Uterus (tissue), 4 donors: ENCODE measurements at places on chromosomes 5 and 9. TPM values are rescaled to one million over a fixed set of nuclear protein-coding genes. Genes with fewer than 3 reads are reported as not detected.

The ARID3C gene
- total RNA-seq, result not detected

The IL4 gene
- not detected for total RNA-seq

The KIAA0825 gene
- 34.6 TPM for total RNA-seq

The SPINK7 gene
- total RNA-seq, result not detected

The OR1Q1 gene
- not detected for total RNA-seq

The LCN1 gene
- total RNA-seq, result not detected

The ARHGEF28 gene
- 16.0 TPM for total RNA-seq

The CDH6 gene
- total RNA-seq, result 23.4 TPM

The TSSK1B gene
- not detected for total RNA-seq

The LCN15 gene
- not detected for total RNA-seq

The PDZD2 gene
- 21.4 TPM for total RNA-seq

The STPG3 gene
- not detected for total RNA-seq

The ANKRD55 gene
- total RNA-seq, result not detected
